H1 (cell line): ENCODE measurements at places on chromosomes 3 and 15. TPM values are rescaled to one million over a fixed set of nuclear protein-coding genes. Genes with fewer than 3 reads are reported as not detected.

GRCh38 chr15:82106679-82107078 is 60.9 kb upstream of the MEX3B start:
- no peak overlapping the region for H3K4me3 ChIP-seq
- DNase-seq = no peak
- no peaks in the 10 kb centered on the region for H3K4me1 ChIP-seq
- H3K27ac ChIP-seq = no peak overlapping the region
- H3K36me3 ChIP-seq = no peaks in the 10 kb centered on the region

GRCh38 chr15:43948691-43949325 is 122.0 kb downstream of the WDR76 start:
- no peak overlapping the region for H3K4me3 ChIP-seq
- no peak for DNase-seq
- H3K36me3 ChIP-seq = no peaks in the 10 kb centered on the region

ROPN1B gene
- 0.36 TPM in 1 of 2 replicates, not detected in the other for total RNA-seq

DNA sequence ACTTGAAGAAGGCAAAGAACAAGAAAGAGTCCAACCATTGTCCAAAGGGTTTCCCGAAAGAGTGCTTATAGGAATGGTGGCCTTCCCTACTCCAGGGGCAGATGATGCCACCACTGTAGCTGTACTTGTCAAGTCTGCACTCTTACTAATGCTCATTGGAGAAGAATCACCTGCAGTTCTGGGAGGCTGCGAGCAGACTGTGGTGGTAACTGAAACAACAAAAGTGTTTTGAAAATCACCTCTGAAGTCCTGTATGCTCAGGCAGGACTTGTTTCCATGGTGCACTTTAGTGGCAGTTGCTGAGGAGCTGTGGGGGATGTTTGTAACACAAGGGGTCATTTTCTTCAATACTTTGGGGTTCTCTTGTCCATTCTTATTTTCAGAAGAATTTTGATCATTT is 36.0 kb downstream of the USF3 start:
- H3K27me3 ChIP-seq = no peaks in the 10 kb centered on the region
- no peak overlapping the region for H3K27ac ChIP-seq
- DNase-seq = no peak
- H3K4me3 ChIP-seq = no peak overlapping the region
- peaks cover 11% of the 10 kb centered on the region; the same call in 1 of the 2 replicates for H3K36me3 ChIP-seq
- H3K4me1 ChIP-seq = no peaks in the 10 kb centered on the region

DNA sequence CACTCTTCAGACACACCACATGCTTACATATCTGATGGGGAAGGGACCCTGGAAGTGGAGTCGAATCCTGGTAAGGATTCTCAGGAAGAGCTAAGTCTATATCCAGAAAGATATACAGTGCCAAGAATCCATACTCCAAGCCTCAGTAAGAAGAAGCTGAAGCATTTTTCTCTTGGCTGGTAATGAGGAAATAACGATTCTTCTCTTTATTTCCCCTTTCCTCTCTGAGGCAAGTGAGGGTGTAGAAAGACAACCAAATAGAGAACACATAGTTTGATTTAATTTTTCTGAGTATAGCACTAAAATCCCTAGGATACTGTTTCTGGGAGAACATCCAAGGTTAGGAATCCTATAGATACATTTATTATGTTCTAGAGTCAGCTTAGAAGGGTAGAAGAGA is 857.3 kb downstream of the TUSC7 start:
- DNase-seq = no peak
- no peaks in the 10 kb centered on the region for H3K4me1 ChIP-seq
- no peaks in the 10 kb centered on the region for H3K36me3 ChIP-seq

DNA sequence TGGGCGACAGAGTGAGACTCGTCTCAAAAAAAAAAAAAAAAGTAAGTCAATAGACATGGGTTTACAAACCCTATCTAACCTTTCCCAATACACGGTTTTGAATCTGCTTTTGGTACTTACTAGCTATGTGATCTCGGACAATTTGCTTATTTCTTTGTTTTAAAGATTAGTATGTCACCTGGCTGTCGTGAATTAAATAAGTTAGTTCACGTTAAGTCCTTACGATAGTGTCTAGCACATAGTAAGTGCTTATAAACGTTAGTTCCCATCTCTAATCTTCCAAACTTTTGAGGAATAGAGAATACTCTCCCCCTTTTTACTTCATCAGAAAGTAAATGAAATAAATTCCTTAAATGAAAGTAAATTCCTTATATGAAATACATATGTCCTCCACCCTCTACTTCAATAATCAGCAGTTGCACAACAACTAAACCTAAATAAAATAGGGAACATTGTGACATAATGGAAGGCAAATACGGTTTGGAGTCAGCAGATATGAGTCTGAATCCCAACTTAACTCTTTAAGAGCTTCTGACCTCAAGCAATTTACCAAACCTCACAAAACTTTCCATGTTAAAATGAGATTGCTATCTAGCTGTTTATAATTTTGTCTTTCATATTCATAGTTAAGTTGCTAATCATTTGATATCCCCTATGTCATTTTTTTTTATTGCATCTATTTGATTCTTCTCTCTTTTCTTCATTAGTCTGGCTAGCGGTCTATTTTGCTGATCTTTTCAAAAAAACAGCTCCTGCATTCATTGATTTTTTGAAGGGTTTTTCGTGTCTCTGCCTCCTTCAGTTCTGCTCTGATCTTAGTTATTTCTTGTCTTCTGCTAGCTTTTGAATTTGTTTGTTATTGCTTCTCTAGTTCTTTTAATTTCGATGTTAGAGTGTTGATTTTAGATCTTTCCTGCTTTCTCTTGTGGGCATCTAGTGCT is 134.6 kb downstream of the PEAK1 start:
- no peak overlapping the region for H3K27ac ChIP-seq
- no peaks in the 10 kb centered on the region for H3K4me1 ChIP-seq
- H3K4me3 ChIP-seq = no peak overlapping the region
- no peaks in the 10 kb centered on the region for H3K27me3 ChIP-seq

DNA sequence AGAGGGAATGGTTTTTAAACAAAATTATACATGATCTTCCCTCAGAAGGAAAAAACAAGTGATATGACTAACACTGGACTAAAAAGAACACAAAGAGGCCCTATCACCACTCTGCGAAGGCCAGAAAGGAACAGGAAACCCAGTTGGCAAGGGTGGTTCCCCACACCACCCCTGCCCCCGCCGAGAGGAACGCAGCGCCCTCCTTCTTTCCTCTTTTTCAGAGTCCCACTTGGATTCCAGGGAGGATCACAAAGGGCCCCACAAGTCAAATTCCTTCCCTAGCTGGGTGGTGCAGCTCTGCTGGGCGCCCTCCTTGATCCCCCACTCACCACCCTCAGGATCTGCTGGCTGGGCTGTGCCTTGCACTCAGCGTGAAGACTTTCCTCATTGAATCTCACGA is 29.8 kb downstream of the PLA1A start:
- DNase-seq = no peak
- peaks cover 6% of the 10 kb centered on the region; the same call in 1 of the 2 replicates for H3K4me1 ChIP-seq
- H3K4me3 ChIP-seq = no peak overlapping the region
- no peak overlapping the region for H3K27ac ChIP-seq

GRCh38 chr3:152266221-152266995 is 2.3 kb upstream of the MBNL1 start:
- peaks cover 2% of the 10 kb centered on the region for H3K4me1 ChIP-seq
- H3K27ac ChIP-seq = no peak overlapping the region
- no peak for DNase-seq
- H3K36me3 ChIP-seq = no peaks in the 10 kb centered on the region

GRCh38 chr3:53195066-53195450 is 34.0 kb downstream of the PRKCD start:
- DNase-seq = no peak
- H3K4me3 ChIP-seq = no peak overlapping the region
- no peaks in the 10 kb centered on the region; the same call in 1 of the 2 replicates for H3K36me3 ChIP-seq
- H3K4me1 ChIP-seq = peaks cover 9% of the 10 kb centered on the region; the same call in 1 of the 2 replicates
